Activated CD4-positive, alpha-beta T cell treated with anti-CD3 and anti-CD28 coated beads for 24 hours (primary cell): ENCODE measurements at places on chromosomes 7 and 10.

DNA sequence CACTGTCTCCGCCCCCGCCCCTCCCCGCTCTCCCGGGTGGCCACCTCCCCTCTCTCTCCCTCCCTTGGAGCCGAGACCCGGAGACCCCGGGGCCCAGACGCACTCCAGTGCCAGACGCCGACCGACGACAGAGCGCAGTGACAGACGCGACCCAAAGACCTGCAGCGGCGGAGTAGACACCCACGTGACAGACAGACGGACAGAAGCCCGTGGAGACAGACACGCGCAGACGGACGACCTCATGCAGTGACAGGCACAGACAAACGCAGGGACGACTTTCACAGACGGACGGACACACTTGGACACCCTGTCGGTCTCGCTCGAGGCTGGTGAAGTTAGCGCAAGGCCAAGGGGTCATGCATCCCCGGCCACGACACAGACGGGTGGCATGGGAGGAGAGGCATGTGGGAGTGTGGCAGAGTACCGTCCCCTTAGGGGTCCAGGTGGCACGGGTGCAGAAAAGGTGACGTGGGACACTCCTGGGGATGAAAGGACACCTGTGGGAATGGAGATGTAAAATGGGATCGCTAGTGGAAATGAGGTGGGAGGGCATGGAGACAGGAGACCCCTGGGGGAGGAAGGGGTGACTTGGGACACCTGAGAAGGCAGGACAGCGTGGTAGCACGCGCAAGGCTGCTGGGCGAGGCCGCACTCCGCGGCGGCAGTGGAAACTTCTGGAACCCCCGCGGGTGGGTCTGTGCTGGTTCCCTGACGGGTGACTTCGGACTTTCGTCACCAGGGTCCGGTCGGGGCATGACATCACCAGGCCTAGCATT, 456 bp upstream of the ACHE start:
- no peak for DNase-seq

DNA sequence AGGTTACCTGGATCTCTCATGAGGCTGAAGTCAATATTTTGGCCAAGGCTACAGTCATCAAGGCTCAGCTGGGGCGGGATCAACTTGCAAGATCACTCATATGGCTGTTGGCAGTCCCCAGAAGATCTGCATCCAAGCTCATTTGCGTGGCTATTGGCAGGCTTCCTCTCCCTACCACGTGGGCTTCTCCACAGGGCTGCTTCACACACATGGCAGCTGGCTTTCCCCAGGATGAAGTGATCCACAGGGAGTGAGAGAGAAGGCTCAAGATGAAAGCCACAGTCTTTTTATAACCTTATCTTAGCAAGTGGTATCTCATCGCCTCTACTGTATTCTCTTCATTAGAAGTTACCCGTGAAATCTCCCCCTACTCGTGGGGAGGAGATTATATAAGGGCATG, 167.4 kb downstream of the TMEM26 start:
- DNase-seq: no peak

- no peak for DNase-seq
Measured at GRCh38 chr7:131057015-131057793, 270.5 kb upstream of the MKLN1 start.

DNA sequence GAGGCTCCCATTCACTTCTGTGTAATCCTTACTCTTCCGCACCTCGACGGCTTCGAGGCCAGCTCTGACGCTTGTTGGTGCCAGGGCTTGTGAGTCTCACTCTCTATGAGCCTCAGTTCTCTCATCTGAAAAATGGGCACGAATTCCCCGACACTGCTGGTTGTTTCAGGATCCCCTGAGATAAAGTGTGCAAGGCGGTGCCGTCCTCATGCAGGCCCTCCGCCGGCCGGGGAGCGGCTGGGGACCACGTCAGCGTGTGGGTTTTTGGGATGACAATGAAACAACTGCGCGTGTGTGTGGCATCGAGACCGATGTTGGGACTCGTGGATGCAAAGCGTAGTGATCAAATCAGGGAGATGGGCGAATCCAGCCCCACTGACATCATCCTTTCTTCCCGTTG, 75.6 kb downstream of the FOXL3 start:
- DNase-seq: no peak

GRCh38 chr10:13939391-13939790, 352.6 kb downstream of the PRPF18 start:
- no peak for DNase-seq

DNA sequence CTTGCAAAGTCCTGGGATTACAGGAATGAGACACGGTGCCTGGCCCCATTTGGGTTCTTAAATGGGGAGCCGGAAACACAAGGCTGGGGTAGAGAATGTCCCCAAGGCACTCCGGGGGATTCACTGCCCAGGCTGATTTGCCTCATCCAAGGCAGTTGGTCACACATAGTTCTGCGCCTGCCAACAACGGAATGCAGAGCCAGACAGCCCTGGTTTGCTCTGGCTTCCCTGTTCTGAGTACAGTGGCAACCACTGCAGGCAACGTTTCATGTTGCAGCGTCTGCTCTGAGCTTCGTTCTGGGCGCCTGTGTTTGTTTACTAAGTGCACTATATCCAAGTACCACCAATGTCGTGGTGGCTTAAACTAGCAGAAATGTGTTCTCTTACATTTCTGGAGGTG, 61.7 kb upstream of the C1QL3 start:
- DNase-seq: no peak

DNA sequence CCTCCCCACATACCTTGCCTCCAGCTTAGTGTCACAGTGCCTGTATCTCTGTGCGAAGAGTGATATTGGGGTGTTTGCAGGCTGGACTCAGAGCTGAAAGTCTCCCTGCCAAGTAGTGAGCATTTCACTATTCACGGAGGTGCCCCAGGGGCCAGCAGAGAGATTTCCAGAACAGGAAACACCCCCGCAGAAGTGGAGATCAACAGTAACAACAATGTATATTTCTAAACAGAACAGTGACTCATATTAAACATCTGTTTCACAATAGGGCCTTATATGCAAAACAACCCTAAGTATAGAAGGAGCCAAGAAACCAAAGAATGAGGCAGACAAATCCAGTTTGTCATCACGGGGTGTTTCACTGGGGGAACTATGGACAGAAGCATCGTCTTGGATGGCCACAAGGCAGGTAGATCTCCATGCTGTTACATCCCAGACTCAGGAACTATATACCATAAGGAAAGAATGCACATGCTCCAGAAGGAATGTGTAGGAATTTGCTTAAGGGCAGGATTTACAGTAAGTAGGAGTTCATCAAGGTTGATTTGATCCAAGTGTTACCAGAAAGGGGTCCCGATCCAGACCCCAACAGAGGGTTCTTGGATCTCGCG, 29.3 kb upstream of the CCL24 start:
- no peak for DNase-seq

- no peak for DNase-seq
Measured at GRCh38 chr7:135181261-135181928, 10.9 kb upstream of the CYREN start.

DNA sequence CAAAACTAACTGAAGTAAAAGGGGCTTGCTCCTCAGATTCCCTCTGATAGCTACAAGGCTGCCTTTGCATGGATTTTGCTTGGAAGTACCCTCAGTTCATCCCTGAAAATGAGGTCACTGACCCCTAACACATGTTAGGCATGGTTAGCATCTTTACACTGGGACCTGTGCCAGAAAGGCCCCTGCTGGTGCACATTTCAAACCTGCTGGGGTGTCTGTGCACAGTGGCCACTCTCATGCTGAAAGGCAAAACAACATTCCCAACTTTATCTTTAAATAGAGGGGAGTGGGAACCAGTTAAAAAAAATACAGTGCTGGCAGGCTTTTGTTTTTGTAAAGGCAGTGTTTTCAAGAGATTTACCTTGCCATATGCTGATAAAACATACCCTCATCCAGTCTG, 99.1 kb downstream of the ANK3 start:
- no peak for DNase-seq

DNA sequence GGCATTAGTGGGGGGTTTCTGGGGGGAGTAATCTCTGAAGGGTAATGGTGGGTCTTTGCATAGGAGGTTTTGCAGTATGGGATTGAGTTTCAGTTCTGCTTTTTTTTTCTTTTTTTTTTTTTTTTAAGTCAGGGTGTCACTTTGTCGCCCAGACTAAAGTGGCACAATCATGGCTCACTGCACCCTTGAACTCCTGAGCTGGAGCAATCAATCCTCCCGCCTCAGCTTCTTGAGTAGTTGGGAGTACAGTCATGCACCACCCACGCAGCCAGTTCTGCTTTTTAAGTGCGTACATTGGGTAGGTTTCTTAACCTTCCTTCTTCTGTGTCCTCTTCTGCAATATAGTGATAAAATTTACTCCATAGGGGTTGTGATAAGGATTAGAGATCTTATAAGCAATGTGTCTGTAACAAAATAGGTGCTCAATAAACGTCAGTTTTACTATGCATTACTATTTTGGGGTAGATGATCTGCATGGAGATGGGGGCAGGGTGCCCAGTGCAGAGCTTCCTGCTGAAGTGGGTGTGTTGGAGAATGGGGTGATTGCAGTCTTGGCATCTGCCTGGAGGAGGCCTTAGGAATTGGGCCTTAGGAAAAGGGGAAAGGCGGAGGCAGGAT, 9.6 kb downstream of the KAZALD1 start:
- no peak for DNase-seq

- DNase-seq: no peak
Measured at GRCh38 chr7:41038211-41038610, 664.7 kb downstream of the INHBA start.

DNA sequence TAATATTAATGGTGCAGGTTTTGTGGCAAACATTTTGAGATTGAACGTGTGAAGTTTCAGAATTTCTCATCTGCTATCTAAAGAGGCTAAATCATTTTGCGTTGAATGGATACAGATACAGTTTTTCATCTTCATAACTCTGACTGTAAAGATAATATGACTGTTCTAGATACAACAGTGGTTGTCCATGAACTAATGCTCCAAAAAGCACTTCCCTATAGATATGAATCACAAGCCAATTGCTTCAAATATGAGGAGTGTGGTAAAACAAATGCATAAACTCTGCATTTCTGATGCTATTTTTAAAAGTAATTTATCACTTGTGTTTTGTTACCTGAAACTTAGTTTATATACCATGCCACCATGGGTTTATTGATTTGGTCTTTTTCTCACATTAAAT, 750.1 kb downstream of the MAGI2 start:
- no peak for DNase-seq

- no peak for DNase-seq
Measured at GRCh38 chr7:146736446-146737190, 620.0 kb downstream of the CNTNAP2 start.

DNA sequence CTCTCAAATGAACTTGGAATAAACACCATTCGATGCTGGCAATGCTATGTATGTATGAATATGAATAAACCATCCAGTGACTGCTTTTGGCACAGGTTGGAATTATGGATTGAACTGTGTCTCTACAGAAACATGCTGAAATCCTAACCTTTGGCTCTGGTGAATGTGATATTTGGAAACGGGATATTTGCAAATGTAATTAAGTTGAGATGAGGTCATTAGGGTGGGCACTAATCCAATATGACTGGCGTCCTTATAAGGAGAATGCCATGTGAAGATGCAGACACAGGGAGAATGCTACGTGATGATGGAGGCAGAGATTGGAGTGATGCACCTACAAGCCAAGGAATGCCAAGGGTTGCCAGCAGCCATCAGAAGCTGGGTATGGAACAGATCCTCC, 3.4 kb upstream of the ACTR3B start:
- DNase-seq: no peak

DNA sequence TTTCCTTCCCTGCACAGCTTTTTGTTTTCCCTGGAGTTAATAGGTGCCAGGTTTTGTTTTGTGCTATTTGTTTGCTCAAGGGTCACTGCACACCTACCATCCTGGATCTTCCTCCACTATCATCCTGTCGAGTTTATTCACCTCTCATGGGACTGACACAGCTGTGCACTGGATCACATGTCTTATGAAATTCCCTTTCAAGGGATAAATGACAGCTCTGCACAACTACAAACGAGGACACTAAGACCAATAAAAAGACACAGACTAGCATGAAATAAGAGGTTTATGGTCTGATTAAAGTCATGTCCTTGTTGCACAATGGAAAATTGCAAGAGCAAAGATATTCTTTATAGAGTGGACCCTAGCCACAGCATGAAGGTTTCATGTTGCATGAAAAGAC, 76.7 kb upstream of the SFMBT2 start:
- no peak for DNase-seq

- DNase-seq: no peak
Measured at GRCh38 chr10:72935361-72935760, 19.2 kb downstream of the PLA2G12B start.

DNA sequence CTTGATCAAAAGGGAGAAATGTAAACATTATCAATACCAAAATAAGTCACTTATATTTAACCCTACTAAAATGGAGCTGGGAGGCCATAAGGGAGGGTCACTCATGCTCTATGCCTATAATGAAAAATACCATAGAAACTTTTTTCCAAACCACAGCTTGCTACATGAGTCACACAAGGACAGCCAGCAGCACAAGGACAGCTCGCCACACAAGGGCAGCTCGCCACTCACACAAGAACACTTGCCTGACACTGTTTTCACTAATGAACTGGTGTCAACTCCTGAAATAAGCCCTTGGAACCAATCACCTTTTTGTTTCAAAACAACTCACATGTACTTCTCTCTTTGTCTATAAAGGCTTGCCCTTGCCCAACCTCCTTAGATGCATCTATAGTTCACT, 43.3 kb downstream of the FRMPD2 start:
- no peak for DNase-seq

GRCh38 chr10:58817201-58817846, 304.7 kb downstream of the BICC1 start:
- no peak for DNase-seq
